Fibroblast of the aortic adventitia (primary cell): ENCODE measurements at places on chromosomes 16 and 17. TPM values are rescaled to one million over a fixed set of nuclear protein-coding genes. Genes with fewer than 3 reads are reported as not detected.

The RNFT1 gene
- total RNA-seq = 9.6 and 15.0 TPM in 2 replicates

The ORMDL3 gene
- total RNA-seq = 46.9 and 71.7 TPM in 2 replicates

The ITGB3 gene
- 5.8 and 22.0 TPM in 2 replicates for total RNA-seq

The CDH15 gene
- 0.09 TPM in 1 of 2 replicates, not detected in the other for total RNA-seq

The HELZ gene
- total RNA-seq = 46.5 and 97.0 TPM in 2 replicates

The NPIPA2 gene
- total RNA-seq = 0.36 TPM in 1 of 2 replicates, not detected in the other
